ENCODE measurements at places on chromosomes 6 and 20. TPM values are rescaled to one million over a fixed set of nuclear protein-coding genes. Genes with fewer than 3 reads are reported as not detected.

- H3K4me1 ChIP-seq: no peaks in the 10 kb centered on the region
- H3K27me3 ChIP-seq: peaks cover 1% of the 10 kb centered on the region
- no peaks in the 10 kb centered on the region for H3K36me3 ChIP-seq
- no peak overlapping the region for H3K4me3 ChIP-seq
- DNase-seq: no peak
Observed at GRCh38 chr6:130900913-130901312, 73.7 kb downstream of the SMLR1 start.

DNA sequence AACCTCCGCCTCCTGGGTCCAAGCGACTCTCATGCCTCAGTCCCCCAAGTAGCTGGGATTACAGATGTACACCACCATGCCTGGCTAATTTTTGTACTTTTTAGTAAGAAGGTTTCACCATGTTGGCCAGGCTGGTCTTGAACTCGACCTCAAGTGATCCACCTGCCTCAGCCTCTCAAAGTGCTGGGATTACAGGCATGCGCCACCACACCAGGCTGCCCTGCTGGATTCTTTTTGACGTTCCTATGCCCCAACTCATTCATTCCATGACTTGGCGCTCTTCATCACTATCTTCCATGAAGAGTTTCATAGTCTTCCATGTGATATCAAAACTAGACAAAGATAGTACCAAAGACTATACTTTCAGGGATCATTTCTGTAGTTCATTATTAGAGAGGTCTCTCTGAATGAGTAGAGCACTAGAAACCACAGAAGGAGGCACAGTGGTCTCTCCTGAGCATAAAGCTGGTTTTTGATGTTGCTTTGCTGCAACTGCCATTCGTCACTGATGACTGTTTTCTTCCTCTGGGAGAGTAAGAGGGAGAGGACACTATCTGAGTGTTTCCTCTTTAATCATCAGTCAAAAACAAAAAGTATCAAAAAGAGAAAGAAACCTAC lies 23.5 kb downstream of the DNAAF9 start:
- H3K27me3 ChIP-seq: peaks cover 1% of the 10 kb centered on the region
- peak overlapping the region; percentile 66 for H3K27ac ChIP-seq
- no peak overlapping the region for H3K4me3 ChIP-seq

GRCh38 chr6:151690303-151690702 lies 117.2 kb upstream of the ESR1 start:
- no peak overlapping the region for H3K27ac ChIP-seq
- peak overlapping the region; percentile 51 for H3K4me3 ChIP-seq
- peaks cover 17% of the 10 kb centered on the region for H3K4me1 ChIP-seq
- DNase-seq: no peak

Gene MUC22
- total RNA-seq: not detected

Gene C6orf58
- total RNA-seq: not detected

DNA sequence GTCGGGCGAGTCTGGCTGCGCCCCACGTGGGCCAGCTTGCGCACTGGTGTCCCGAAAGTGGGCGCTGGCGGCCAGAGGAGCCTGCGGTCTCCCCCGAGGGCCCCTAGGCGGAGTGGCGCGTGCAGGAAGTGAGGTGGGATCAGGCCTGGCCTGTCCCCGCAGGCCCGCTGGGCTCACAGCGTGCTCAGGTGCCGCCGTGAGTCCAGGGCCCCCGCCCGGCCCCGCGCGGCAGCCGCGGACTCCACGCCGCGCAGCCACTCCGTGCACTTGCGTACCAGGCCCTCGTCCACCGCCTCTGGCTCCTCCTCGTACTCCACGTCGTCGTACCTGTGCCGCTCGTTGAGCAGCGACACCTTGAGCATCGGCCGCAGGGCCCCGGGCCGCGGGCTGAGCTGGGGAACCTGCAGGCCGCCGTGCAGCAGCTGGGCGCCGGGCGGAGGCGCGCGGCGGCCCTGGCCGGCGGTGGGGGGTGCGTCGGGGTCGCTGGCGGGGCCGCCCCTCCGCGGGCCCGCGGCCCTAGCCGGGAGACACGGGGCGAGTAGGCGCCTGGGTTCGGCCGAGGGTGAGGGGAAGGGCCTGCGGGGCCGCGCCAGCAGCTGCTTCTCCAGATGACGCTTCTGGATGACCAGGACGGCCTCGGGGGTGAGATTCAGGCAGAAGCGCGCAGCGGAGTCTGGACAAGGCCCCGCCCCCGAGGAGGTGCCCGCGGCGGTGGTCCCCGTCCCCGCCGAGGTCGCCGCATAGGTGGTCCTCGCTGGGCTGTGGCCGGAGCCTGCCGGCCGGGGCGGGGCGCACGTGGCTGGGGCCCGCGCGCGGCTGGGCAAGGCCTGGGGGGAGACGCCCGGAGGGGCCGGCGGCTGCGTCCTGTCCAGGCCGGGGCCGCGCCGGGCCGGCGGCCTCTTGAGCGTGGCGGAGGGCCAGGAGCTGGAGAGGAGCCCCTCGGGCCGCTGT lies 835 bp downstream of the PRR18 start:
- no peaks in the 10 kb centered on the region for H3K4me1 ChIP-seq
- DNase-seq: no peak
- no peaks in the 10 kb centered on the region for H3K36me3 ChIP-seq

DNA sequence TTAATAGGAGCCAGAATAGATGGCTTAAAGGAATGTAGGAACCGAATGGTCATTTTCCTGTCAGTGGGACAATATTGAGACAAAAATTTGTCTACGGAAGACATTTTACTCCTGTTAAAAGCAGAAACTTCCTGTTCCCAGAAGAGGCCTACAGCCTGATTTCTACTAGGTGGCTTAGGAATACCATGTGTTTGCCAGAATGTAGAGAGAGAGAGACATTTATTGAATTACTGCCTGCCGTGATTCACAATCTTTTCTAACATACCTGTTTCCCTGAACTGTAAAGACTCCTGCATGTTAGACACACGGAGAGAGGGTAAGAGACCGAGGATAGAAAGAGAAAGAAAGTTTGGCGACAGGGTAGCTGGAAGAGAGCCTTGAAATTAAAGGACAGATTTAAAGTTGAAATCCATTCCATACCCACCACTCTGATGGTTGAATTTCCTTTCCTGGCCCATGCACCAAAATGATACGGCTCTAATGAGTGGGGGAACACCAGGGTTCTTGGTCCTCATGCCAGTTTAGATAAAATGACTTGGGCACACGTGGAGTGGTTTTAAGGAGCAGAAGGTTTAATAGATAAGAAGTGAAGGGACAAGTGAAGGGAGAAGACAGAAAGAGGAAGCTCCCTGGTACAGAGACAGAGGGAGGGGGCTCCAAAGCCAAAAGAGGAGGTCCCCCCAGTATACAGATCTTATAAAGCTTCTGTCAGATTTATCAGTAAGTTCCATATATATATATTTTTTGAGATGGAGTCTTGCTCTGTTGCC lies 22.5 kb downstream of the NCOA3 start:
- H3K27ac ChIP-seq: peak overlapping the region; percentile 76
- H3K27me3 ChIP-seq: no peaks in the 10 kb centered on the region
- peak overlapping the region; percentile 31 for H3K4me3 ChIP-seq
